Upper lobe of left lung (tissue), 6 donors: ENCODE measurements at places on chromosomes 5 and 9. TPM values are rescaled to one million over a fixed set of nuclear protein-coding genes. Genes with fewer than 3 reads are reported as not detected.

The GABRA6 gene
- not detected for total RNA-seq

The PRPF4 gene
- total RNA-seq = 11.5 TPM

The FUBP3 gene
- 46.4 TPM for total RNA-seq

The PTGER4 gene
- total RNA-seq = 47.4 TPM

The CACFD1 gene
- 52.8 TPM for total RNA-seq

The SPATA31D4 gene
- total RNA-seq = not detected

The SLC45A2 gene
- total RNA-seq = not detected

The TCF7 gene
- total RNA-seq = 7.4 TPM

DNA sequence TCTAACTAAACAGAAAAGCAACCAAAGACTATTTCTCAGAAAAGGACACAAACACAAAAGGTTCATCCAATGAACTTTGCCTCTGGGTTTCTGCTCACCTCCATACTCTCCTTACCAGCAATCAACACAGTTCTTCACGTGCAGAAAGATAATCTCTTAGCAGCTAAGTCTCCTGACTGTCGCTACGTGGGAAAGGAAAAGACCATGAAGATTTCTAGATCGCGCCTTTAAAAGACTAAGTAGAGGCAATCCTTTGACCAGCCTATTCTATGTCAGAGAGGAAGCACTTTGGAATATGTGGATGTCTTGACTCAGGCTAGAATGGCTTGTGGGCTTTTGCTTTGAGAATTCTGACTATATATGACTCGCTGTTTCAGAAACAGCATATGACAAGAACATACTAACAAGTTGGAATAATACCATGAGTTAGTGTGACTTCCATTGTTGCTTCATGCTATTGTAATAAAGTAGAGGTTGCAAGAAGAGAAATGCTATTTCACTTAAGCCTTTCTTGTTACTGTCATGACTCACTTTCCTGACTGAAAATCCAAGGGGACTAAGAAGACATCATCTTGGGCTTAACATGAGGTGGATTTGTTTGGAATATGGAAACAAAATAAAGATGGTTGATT, 339.5 kb upstream of the RFX3 start:
- DNase-seq = no peak

DNA sequence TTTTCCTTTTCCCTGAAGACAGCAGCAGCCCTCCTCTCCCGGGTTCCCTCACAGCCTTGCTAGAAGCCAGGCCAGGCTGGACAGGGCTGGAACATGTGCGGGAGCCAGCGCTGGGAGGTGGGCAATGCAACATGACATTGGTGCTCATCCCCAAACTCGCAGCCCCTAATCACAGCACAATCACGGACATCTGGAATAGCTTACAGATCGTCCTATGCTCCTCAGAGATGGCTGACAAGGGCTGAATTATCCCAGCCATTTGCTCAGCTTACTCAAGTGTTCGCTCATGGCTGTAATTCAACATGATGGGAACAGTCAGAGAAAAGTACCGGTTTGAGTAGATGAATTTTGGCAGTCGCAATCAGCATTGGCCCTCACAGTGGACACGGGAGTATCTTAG, 49.8 kb downstream of the FSTL4 start:
- no peak for DNase-seq

- no peak for DNase-seq
These were observed 374.7 kb upstream of the ADAMTS16 start for GRCh38 chr5:4765411-4765810.

DNA sequence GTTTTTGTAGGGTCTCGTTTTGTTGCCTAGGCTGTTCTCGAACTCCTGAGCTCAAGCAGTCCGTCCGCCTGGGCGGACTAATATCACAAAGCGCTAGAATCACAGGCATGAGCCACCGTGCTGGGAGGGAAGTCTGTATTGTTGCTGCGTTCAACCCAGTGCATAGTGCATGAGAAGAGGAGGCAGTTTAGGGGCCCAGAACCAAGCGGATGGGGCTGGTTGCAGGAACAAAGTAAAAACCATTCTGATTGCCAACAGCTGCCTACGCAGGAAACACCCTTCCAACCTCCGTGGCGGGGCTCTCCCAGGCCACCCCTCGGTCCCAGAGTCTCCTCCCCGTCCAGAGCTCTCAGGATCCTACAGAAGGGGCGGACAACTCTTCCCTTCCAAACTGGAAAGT, 87.1 kb downstream of the ANXA2R start:
- no peak for DNase-seq

GRCh38 chr5:117245130-117245529, 670.5 kb upstream of the SEMA6A start:
- no peak for DNase-seq

DNA sequence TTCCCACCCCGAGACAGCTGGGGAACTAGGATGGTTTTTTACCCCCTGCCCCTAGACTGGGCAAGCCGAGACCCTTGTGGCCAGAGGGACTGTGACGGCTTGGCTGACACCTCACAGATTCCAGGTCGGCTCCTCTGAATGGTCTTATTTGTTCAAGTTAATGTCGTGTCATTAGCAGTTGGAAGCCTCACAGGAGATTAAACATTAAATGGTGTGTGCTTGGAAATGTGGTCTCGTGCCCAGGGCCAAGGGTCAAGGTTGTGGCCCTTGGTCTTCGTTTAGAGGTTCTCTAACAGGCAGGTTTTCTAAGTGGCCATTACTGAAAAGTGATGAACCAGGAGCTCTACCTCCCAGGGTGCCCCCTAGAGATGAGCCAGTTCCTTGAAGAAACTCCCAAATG, 61.2 kb upstream of the RXRA start:
- DNase-seq = no peak

- no peak for DNase-seq
These were observed 156.4 kb downstream of the RORB start for GRCh38 chr9:74653410-74654080.

GRCh38 chr5:106849266-106849665, 821.5 kb downstream of the EFNA5 start:
- no peak for DNase-seq

DNA sequence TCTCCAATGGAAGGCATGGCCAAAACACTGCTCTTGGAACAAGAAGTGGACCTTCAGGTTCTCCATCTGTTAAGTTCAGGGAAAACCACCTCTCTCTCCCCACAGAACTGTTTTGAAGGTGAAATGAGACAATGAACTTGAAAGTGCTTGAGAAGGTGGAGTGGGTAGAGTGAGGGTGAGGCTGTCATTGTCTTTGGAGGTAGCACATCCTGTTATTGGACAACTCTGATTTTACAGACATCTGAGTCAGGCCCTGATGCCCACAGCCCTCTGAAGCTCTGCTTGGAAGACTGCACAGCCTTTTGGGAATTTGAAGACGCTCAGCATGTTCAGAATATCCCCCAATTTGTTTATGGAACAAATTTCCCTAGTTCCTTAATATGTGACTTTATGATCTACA, 27.6 kb upstream of the TEX48 start:
- DNase-seq = no peak

DNA sequence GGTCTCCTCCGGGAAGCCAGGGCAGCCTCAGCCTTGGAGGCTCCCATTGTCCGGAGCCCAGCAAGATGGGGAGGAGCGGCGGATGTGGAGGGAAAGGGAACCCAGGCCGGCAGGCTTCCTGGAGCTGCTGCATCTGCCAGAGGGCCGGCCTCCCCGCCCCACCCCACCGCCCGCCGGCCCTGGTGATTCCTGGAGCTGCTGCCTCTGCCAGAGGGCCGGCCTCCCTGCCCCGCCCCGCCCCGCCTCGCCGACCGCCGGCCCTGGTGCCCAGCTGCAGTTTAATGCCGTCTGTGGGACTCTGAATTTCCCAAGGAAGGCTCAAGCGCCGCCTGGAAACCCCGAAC, 31.6 kb downstream of the EXD3 start:
- DNase-seq = peak; percentile 88

DNA sequence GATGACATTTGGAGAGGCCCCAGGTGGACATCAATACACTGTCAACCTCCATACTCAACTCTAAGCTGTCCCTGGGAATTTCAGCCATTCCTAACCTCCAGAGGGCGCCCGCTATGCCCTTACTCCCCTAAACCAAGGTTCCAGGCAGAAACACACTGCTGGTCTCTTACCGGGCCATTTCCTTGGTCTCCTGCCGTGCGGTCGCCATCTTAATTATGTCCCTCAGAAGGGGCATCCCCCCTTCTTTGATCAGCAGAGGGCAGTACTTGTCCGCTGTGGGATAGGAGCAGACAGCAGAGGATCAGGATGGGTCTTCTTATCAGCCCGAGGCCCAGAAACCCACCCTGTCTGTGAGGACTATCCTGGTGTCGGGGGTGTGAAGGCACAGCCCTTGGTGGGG, 9.3 kb upstream of the ZDHHC12 start:
- peak; percentile 82 for DNase-seq

- DNase-seq = no peak
These were observed 269.5 kb downstream of the ARHGEF28 start for GRCh38 chr5:73895471-73895870.

- DNase-seq = peak; percentile 70
These were observed 3.8 kb upstream of the SYNPO start for GRCh38 chr5:150636391-150637244.

DNA sequence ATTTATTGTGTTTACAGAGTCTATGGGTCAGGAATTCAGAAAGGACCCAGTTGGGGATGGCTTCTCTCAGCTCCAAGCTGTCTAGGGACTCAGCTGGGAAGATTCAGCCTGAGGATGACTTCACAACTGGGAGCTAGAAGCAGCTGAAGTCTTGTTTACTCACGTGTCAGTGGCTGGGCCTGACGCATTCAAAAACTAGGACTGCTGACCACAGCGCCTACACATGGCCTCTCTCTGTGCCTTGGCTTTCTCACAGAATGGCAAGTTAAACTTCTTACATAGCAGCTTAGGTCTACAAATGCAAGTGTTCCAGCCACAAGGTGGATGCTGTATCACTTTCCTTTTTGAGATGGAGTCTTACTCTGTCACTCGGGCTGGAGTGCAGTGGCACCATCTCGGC, 16.3 kb upstream of the PPP2CA start:
- DNase-seq = no peak

GRCh38 chr9:27933210-27934025, 360.1 kb upstream of the C9orf72 start:
- no peak for DNase-seq

- DNase-seq = no peak
These were observed 91.2 kb downstream of the ZNF474 start for GRCh38 chr5:122220511-122220910.

- peak; percentile 68 for DNase-seq
These were observed 73.8 kb downstream of the MRPL36 start for GRCh38 chr5:1725641-1726468.

GRCh38 chr9:134682651-134683364, 41.2 kb downstream of the COL5A1 start:
- DNase-seq = no peak

GRCh38 chr5:11181940-11182339, 420.9 kb upstream of the DAP start:
- no peak for DNase-seq

GRCh38 chr5:64526734-64527439, 21.1 kb downstream of the RGS7BP start:
- DNase-seq = no peak

- DNase-seq = no peak
These were observed 5.2 kb downstream of the DUSP1 start for GRCh38 chr5:172765766-172766286.

DNA sequence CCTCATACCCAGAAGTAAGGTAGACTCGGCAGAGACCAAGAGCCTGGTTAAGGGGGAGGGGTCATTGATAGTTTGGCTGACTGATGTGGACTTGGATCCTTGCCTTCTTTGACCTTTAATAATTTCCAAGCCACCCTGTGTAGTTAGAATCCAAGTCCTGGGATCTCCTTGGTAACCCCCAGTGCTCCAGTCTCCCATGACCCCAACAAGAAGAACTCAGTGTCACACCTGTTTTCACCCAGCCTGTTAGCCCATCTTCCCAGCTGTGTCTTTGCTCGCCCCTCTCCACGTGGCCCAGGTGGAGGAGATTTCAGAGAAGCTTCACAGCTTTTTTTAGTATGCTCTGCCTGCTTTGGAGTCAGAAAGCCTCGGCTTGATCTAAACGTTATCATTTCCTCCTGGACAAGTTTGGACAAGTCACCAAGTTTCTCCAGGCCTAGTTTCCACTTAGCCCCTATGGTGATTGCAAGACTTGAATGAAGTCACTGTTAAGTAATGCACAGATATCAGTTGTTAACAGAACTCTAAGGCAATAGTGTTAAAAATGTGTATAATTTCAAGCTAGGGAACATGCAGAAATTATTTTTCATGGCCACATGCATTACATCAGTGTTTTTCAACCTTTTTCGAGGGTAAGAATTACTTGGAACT, 170.0 kb downstream of the TMEM38B start:
- DNase-seq = no peak

DNA sequence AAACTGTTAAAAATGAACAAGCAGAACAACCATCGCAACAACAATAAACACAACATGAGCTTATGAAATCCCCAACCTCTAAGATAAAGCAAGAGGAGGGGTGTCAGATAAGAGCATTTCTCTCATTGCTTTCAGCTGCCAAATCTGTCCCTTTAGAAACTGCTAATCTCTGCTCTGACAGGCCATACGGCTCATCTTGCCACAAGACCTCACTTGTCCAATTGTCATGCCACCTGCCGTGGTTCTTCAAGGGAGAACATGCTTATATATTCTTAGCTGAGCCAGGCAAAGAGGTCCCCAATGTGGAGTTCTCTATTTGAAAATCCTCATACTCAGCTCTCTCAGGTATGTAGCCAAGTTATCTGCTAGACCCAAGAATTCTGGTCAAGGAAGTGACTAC, 405.0 kb upstream of the TNC start:
- DNase-seq = no peak

DNA sequence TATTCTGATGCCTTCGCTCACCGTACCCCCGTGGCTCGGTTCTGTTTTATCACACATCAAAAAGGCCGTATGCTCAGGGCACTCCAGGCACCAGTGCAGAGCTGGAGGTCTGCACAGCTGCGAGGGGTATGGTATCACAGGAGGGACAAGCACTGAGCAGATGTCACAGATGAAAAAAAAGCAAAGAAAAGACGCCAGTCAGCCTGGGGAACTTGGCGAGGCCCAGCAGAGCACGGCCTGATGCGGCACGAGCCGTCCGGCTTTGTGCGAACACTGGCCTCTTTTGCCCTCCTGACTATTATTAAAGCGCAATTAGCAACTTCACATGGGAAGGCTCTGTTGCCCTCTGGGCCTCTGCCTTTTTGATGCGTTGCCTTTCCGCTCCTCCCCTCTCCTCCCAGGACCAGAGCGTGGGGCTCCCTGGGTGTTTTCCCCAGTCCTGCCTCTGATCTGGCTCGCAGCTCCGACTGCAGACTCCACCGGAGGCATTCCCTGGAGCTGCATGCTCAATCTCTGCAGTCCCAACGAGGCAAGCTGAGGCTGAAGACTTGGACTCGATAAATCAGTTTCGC, 44.4 kb downstream of the AK8 start:
- no peak for DNase-seq

DNA sequence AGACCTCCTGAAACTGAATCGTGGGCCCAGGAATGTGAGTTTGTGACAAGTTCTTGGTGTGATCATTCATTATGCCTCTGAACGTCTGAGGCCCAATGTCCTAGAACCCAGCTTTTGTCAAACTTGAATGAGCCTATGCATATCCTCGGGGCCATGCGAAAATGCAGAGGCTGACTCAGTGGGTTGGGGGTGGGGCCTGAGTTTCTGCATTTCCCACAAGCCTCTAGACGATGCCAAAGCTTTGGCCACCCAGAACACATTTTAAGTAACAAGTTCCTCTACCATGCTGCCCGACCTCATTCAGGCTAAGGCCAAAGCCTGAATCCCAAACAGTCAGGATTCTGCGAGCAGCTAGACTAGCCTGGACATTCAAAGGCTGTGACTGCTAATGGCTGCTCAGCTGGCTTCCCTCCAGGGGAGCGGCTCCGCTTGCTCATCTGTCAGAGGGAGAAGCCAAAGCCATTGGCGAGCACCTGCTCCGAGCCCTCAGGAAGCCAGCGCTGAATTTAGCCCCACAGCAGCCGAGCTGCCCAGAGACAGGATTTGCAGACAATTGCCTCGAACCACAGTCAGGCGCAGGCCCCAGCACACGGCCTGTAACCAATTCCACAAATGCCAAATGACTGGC, 177.5 kb downstream of the ZDHHC21 start:
- DNase-seq = peak; percentile 17
